ENCODE measurements at places on chromosomes 7 and 10. TPM values are rescaled to one million over a fixed set of nuclear protein-coding genes. Genes with fewer than 3 reads are reported as not detected.

Gene NPFFR1
- not detected for total RNA-seq

DNA sequence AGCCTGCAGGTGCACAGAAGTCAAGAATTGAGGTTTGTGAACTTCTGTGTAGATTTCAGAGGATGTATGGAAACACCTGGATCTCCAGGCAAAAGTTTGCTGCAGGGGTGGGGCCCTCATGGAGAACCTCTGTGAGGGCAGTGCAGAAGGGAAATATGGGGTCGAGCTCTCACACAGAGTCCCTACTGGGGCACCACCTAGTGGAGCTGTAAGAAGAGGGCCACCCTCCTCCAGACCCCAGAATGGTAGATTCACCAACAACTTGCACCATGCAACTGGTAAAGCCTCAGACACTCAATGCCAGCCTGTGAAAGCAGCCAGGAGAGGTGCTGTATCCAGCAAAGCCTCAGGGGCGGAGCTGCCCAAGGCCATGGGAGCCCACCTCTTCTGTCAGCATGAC lies 205.8 kb downstream of the CCSER2 start:
- DNase-seq = no peak

DNA sequence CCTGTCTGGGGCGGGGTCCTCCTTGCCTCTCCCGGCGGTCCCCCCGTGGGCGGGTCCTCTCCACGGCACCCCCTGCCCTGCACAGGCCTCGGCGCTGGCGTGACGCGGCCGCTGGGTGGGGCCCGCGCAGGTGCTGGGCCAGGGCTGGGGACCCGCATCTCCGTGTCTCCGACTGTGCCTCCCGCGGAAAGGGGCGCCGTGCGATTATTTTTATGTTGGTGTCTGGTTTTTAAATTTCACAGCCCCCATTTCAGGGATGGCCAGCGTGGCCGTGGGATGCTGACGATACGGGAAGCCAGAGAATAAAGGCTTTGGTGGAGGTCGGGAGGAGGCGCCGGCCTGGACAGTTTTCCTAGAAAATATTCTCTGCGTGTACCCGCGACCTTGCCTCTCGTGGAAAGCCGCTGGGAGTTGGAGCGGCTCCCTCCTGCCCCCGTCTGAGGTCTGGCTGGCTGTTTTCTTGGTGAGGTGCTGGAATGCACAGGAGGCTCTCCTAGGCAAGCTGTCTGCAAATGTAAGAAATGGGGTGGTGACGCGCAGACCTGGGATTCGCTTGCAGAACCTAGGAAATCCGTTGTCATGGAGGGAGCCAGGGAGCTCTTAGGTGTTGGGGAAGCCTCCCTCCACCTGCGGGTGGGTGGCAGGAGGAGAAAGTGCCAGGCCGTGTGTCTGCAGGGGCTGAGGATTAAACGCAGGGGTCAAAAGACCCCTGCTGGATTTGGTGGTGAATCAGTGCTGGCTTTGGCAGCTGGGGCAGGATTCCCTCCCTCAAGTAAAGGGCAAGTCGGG lies 28.7 kb upstream of the JAKMIP3 start:
- no peak for DNase-seq

DNA sequence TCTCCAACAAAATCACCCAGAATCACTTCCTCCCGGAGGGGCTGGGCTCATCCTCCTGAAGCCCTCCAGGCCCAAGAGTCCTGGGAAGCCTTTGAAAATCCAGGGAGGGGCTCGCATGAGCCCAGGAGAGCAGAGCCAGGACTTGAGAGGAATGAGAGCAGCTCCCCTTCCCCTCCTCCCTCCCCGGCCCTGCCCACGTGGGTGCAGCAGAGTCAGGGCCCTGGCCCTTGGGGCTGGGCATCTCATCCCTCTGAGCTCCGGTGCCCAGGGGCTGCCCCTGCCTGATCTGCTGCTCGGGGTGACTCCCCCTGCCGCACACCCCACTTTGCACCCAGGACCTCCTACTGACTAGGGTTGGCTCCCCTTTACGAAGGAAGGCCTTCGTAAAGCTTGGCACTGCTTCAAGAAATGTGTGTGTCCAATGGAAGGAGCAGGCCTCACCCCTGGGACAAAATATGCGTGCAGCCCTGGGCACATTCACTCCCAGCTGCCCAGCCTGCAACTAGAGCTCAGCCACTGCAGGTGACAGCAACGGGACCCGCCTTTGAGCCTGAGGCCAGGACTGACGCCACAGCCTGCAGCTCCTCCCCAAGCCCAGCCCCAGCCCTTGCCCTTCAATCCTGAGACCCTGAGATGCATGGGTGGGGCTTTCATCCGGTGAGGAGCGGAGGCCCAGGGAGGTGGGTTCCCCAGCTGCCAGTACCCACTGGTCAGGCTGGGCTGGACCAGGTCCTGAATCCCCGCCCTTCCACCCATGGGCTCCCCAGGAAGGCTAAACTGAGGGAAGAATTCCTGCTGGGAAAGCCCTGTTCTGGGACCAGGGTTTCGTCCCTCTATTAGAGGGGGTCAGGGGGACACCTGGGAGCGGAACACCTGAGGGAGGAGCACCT lies 21.8 kb downstream of the PWWP2B start:
- no peak for DNase-seq

GRCh38 chr10:92914478-92915325 lies 66.4 kb downstream of the EXOC6 start:
- peak; percentile 15 for DNase-seq

- DNase-seq = peak; percentile 88
These were observed at the start of gene ACBD7 for GRCh38 chr10:15088428-15089261. TSS of gene ACBD7 (minus strand) at chr10:15088776. CDS start at chr10:15088728, 48 bp downstream.

Gene DRGX
- total RNA-seq = 0.10 TPM

GRCh38 chr7:132497098-132497497 lies 79.2 kb downstream of the PLXNA4 start:
- DNase-seq = no peak

GRCh38 chr7:28996836-28997235 lies 38.7 kb upstream of the TRIL start:
- DNase-seq = no peak
